ENCODE measurements at places on chromosomes 6 and 20. TPM values are rescaled to one million over a fixed set of nuclear protein-coding genes. Genes with fewer than 3 reads are reported as not detected.

DNA sequence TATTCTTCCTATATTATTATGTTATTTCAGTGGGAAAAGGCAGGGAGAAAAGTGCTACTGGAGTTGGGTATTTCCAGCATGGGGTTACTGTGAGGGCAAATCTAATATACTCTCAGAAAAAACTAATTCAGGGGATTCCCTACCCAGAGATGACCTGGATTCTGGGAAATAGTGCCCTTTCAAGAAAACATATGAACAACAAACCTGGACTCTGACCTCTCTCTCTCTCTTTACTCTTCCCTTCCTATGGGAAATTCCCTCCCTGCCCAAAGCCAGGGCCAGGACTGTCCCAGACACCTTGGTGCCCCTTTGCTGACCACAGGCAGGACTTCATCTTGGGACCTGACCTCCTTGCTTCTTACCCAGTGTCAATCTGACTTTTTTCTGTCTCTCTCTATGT lies 1.6 kb upstream of the UBD start:
- DNase-seq, result no peak

- peak; percentile 6 for DNase-seq
Measured at GRCh38 chr6:72218125-72218524, 331.8 kb downstream of the RIMS1 start.

- no peak for DNase-seq
Measured at GRCh38 chr20:62737271-62737811, 28.7 kb downstream of the NTSR1 start.

DNA sequence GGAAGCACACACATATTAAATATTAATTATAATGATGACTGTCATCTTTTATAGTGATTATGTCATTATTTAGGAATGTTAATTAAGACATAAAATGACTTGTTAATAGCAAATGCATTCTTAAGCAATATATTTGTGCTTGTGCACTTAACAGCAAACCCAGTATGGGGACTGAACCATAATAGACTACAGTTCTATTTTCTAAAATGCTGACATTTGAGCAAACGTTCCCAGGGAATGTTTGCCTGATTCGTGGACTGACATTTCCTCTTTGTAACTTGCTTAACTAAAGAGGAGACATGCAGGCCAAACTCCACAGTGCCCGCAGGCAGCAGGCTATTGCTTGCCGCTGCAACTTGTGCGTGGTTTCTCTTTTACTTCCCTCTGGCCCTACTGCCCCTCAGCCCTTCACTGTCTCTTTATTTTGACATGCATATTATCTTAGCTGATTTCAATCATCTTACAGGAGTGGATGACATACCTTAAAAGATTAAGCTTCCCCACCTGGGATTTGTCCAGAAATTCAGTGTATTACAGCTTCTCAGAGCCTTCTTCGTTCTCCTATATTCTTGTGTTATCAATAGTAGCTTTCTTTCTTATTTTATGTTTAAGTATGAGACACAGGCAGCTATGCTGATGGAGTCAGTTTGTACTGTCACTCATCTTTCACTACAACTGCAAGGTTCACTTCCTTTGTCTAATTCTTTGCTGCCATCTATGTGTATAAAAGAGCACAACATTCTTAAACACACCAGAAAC lies 141.5 kb downstream of the GMDS start:
- peak; percentile 27 for DNase-seq

The SLC4A11 gene
- total RNA-seq, result 1.6 TPM

DNA sequence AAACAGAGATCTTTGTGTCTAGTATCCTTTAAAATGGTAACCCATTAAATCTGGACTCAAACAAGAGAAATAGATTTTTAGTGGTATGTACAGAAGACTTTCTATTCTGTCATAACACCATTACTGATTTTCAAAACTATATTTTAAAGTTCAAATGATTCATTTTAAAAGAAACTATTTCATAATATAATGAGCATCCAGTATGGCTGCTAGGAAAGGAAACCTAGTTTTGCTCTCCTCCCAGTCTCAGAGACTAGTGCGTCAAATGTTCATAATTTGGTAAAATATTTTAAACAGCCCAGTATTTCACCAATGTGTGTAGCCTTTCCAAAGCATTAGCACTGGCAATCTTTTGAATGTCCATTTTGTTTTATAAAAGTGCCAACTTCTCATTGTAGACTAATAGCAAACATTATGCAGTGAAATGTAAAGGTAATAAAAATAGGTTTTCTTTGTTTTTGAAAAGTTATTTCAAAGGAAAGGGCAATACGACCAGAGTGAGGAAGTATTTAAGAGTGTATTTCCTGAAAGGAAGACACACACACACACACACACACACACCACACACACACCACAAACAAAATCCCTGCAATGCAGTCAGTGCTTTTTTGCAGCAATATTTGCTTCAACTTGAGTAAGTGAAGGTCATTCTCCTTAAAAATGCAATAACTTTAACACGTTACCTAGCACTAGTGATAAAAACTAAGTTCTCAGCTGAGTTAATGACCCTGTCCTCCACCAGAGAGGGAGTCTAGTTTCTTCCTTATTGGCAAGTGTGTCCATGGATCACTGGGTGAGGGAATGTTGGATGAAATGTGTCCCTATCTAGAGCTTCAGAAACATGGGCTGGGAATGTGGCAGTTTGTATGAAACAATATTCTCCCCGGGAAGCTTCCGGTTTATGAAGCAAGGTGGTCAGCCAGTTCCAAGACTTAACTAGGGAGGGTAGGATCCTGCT lies 4.6 kb downstream of the PPP1R3G start:
- no peak for DNase-seq

The IDH3B gene
- total RNA-seq, result 86.0 TPM

DNA sequence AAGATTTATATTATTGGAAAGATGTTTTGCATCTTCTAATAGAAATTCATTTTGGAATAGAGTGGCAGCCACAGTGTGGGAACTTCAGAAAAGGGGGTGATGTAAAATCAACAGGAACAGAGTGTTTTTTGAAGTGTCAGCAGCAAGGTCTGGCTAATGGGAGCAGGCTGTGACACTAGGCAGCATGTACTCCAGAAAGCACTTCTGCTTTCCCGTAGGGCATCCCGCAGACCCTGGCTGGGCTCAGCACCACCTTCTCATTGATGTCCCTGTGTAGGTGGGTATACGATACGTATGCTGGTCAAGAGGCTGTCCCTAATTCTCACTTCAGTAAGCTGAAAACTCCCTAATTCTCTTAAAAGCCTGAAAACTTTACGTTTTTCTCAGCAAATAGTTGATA lies 74.7 kb downstream of the EYA4 start:
- no peak for DNase-seq

The LSM14B gene
- 28.7 TPM for total RNA-seq

GRCh38 chr6:81752921-81753710 lies 635 bp upstream of the TENT5A start:
- DNase-seq, result peak; percentile 95

The FAM83C gene
- total RNA-seq, result not detected

The PLEKHG1 gene
- 1.7 TPM for total RNA-seq

DNA sequence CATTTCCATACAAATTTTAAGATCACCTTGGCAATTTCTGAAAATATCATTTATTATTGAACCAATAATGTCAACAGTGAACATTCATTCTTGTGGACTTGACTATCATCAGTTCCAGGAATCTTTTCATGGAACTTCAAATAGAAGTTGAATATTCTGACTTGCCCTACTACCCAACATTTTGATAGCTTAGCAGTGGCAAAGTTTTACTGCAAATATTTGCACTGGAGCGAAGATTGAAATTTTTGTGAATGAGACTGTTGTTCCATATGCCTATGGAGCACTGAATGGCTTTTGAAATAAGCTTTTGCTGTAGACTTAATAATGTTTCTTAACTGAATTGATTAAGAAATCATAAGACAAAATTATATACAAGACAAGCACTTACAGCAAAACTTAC lies 23.6 kb downstream of the BEND6 start:
- no peak for DNase-seq

DNA sequence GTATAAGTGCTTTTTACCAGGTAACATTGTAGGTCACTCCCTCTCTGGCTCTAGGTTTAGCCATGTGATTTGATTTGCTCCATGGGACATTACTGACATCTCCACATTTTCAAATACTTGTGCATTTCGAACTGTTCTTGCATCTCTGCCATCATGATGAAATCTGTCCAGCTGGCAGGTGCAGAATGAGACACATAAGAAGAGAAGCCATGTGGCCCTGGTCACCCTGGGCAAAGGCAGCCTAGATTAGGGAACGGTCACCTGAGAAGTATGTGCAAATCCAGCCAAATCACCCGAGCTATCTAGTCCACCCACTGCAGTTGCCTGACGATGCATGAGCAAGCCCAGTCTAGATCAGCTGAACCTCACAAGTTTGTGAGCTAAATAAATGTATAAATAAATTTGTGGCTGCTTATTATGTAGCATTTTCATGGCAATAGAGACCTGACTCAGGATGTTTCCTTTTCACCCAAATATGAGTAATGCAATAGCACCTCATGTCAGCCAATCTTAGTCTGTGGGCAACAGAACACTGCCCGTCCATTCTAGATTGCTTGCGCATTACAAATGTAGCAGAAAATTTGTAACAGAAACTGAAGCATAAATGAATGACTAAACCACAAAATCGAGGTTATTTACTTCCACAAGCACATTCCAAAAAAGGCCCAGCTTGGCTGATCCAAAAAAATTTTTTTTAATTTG lies 115.2 kb downstream of the PAK5 start:
- DNase-seq, result no peak

DNA sequence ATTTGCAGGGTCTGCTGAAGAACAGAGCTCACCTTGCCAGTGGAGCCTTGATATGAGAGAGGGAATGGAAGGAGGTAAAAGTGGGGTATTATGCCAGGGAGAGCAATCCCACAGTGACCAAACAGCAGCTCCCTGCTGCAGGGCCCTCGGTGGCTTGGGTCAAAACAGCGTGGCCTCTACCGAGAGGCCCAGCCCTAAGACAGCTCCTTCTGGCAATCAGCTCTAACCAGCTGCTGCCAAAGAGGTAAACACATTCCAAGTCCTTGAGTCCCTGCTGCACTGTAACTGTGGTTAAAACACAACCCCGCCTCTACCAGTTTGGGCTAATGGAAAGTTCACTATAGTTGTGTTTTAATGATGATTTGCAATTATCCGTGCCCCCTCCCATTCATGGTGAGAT lies 1.4 kb upstream of the DAAM2 start:
- peak; percentile 33 for DNase-seq

- peak; percentile 88 for DNase-seq
Measured at GRCh38 chr6:17012421-17013225, 89.2 kb upstream of the STMND1 start.

The TREML2 gene
- total RNA-seq, result not detected

Measured in fibroblast of villous mesenchyme (primary cell).